8988T (cell line): ENCODE measurements at places on chromosomes 6 and 20.

GRCh38 chr6:90872981-90873380, 286.1 kb upstream of the MAP3K7 start:
- no peak for DNase-seq

GRCh38 chr6:75118925-75119515, 86.8 kb downstream of the COL12A1 start:
- DNase-seq, result no peak

DNA sequence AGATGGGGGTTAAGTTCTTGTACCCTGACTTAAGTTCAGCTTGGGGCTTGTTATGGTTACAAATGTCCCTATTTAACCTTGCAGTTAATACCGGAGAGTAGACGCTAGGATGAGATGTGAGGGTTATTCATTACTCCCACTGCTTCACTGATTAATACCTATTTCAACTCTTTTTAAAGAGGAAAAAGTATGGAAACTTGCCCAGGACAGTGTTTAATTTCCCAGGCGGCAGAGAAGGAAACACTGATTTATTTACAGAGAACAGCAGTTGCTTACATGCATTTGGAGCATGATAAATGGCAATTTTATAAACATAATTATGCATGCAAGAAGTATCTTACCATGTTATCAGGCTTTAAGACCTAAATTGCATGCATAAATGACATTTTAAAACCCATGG, 137.7 kb downstream of the RCAN2 start:
- no peak for DNase-seq

GRCh38 chr6:111761783-111762312, 111.4 kb downstream of the FYN start:
- DNase-seq, result no peak

- no peak for DNase-seq
Observed at GRCh38 chr6:55175078-55176049, 1.0 kb downstream of the HCRTR2 start.

DNA sequence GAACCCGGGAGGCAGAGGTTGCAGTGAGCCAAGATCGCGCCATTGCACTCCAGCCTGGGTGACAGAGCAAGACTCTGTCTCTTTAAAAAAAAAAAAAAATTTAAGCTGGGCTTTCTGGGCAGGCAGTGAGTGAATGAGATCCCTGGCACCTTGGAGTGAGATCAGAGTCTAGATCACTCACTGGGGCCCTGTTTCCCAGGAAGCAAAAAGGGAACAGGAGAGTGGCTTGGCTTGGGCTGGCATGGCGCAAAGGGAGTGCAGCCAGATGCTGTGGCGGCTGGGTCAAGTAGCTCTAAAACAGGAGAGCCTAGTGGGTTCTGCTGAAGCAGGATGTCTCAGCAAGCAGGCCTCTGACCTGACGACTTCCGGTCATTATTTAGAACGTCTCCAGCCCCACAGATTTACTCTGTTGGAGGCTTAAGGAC, 10.4 kb downstream of the PLCG1 start:
- no peak for DNase-seq

DNA sequence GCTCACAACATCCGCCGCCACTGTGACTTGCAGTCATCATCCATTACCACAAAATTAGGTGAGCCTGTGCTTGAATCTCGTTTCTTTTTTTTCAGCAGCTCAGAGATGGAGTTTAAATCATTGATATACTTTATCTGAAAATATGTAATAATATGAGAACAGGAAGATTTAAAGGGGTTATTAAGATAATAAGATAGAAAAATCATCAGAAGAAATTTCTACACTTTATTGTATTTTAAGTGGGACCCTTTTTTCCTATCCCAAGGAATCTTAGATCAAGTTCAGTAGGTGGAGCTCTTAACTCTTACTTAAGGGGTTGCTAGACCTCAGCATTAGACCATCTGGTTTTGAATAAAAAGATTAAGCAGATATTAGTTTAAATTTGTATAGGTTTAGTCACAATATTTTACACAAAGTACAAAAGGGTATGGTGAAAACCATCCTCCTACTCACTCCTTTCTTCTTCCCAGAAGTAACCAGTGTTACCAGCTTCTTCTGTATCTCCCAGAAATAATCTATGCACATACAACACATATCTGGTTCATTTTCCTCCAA, 9.4 kb upstream of the NCOA7 start:
- DNase-seq, result no peak

DNA sequence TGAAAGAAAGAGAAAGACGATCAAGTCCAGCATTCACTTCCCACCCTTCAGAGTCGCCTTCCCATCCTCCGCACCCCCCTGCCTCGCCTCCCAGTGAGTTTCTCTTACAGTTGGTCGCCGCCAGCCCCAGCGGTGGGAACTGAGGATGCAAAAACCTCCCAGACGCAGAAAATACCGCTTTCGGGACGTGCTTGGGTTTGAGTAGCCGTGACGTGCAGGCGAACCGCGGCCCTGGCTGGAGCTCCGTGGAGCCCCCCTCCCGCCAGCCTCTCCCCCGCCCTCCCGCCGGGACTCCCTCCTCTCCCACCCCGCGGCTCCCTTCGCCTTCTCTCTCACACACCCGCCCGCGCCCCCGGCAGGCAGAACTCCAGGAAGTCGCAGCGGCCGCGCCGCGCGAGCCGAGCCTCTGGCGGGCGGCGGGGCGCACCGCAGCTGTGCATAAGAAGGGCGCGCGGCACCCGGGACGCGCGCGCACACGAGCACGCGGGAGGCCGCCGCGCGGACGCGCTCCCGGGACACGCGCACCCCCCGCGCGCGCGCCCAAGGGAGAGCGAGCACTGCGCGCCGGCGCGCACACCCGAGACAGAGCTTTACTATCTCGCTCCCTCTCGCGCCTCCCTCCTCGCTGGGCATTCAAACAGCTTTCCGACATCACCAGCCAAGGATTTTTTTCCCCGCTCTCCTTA, at the start of gene ADGRB3:
Gene ADGRB3 (plus strand): TSS at position 557 of the 686 bp plus-strand sequence. CDS start 3,394 bp downstream, outside the sequence.
- DNase-seq, result peak; percentile 37
